ENCODE measurements at places on chromosomes 6 and 20.

GRCh38 chr20:17969884-17970409 is 1.1 kb downstream of the MGME1 start:
- peak; percentile 13 for DNase-seq

GRCh38 chr20:33407251-33407650 is 5.9 kb upstream of the CDK5RAP1 start:
- DNase-seq, result no peak

GRCh38 chr6:129539032-129539431 is 170.9 kb downstream of the ARHGAP18 start:
- no peak for DNase-seq

DNA sequence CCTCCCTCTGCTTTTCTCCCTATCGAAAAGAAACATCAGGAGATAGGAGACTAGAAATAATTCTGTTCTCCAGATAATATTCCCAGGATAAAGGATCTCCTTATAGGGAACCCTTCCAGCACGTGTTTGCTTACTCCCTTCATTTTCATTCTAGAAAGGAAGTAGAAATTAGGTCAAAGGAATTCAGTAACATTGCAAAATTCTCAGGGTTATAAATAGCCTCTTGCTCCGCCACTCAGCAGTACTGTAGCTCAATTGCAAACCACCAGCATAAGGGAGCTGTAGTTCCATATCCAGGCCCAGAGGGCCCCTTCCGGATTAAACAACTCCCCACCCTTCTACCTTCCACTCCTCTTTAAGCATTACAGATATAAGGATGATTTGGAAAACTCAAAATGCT is 6.2 kb downstream of the ELMO2 start:
- DNase-seq, result no peak

DNA sequence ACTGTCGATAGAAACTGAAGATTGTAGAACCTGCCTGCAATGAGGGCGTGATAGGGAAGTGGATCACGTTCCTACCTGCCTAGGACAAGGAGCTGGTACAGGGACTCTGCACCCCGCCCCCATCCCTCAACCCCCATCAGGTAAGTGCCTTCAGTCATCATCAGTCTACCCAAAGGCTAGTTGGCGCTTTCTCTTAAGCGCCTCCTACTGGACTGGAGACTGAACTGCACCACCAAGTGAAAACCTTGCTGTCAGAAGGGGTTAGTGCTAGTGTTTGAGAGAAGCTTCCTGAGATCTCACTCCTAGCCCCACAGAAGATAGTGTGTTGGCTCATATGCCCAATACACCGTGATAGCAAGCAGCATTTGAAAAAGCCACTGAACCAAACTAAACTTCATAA is 706.5 kb upstream of the MAN1A1 start:
- DNase-seq, result no peak

DNA sequence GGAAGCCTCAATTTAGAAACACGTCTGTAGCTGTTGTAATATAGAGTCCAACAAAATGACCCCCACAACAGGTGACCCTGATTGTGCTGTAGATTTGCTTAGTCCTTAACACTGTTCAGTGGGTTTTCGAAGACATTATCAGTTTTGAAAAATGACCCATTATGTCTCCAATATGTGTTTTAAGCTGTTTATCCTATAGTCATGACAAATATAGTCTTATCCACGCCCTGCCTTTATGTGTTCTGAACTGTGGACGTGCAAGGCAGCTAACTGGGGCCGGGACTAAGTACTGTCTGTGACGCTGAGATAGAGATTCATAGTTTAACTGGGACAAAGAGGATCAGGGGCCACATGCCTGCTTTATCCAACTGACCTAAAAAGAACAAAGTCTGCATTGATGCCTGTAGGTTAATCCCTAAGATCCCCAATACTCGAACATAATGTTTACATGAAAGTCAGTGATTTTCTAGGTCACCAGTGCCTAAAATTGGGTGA is 192.4 kb downstream of the CD83 start:
- no peak for DNase-seq

DNA sequence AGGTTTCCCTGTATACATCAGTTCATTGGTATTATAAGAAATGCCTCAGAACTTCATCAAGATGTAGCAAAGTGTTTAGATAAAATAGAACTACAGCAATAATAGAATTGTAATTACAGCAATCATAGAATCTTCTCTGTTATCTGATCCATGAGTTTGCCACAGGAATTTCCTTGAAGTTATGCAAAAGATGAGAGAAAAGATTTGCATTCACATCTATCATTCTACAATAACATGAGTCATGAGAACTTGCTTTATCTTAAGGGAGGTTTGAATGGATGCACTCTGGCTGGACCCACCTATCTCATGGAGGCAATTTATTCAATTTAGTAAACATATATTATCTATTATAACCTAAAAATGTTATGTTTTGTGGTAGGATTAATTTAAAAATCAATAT is 329.8 kb upstream of the EPHA7 start:
- no peak for DNase-seq

DNA sequence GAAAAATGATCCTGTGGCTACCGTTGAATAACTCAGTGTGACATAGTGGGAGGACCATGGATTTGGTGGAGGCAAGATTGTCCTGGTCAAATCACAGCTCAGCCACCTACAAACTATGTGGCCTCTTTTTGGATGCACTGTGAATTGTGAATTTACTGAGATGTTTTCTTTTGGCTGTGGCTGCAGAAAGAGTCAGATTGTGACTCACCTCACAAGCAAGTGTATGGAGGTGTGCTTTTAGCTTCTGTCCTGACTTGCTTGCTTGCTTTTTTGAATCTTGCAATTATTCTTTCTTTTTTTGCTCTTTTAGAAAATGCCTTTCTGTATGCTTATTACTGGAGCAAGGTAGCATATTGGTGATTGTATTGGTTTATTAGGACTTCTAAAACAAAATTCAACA is 122.9 kb upstream of the FOXO3 start:
- no peak for DNase-seq

DNA sequence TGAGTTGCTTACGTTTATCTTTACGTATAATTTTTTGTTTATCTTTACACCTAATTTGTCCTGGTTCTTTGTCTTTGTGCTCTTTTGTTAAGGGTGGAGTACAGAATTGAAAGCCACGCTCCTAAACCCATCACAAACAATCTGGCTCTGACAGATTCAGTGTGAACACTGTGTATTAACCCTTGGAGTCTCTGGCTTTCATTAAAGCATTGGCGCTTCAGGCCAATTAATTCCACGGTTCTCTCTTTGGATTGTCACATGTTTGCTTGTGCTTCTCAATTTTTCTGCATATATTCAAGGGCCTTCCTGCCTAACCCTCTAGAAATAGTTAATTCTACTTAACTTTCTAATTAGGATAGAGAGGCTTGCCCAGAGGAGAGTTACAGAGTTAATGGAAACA is 38.6 kb downstream of the NKX2-4 start:
- no peak for DNase-seq

DNA sequence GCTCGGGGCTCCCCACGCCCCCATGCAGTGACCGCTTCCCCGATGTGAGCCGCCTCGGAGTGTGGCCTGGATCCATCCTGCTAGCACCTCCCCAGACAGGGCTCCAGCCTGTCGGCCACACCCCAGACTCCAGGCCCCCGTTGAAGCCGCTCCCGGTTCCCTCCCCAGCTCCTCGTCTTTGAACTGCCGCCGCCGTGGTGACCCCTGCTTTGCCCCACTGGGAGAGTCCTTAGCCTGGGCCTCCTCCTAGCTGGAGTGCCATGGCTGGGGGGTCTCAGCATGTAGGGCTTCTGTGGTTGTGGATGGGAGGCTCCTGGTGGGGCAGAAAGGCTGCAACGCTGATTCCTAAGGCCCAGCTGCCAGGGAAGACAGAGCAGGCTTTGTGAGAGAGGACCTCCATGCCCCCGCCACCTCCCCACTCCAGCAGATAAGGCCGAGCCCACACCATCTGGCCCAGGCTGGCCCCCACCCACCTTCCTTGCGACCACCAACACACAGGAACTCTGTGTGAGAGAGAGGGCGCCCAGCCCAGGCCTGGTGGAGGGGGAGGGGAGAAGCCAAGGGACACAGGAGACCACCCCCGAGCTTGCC is 11.4 kb downstream of the FOXS1 start:
- no peak for DNase-seq

DNA sequence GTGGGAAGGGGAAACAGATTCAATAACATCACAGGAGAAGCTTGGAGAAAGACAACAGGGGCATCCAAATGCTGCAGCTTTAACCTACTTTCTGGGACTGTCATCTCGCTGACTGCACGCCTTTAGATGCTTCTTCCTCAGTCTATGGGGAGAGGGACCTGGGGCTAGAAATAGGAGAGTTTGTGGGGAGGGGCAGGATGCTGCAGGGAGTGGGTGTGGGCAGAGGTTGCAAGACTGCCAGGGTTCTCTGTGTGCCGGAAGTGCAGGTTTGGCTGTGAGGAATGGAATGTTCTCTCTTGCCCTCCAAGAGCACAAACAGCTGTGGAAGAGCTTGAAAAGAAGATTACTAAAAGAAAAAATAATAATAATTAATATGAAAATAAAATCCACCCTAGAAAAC is 93.2 kb downstream of the FOXO3 start:
- DNase-seq, result no peak

GRCh38 chr6:142945049-142945445 is at the start of gene HIVEP2:
Gene HIVEP2, minus strand, starts transcription at chr6:142945176. Its CDS starts 170,438 bp downstream, at chr6:142774738.
- DNase-seq, result peak; percentile 89

GRCh38 chr20:16066571-16066970 is 506.7 kb downstream of the KIF16B start:
- DNase-seq, result no peak

DNA sequence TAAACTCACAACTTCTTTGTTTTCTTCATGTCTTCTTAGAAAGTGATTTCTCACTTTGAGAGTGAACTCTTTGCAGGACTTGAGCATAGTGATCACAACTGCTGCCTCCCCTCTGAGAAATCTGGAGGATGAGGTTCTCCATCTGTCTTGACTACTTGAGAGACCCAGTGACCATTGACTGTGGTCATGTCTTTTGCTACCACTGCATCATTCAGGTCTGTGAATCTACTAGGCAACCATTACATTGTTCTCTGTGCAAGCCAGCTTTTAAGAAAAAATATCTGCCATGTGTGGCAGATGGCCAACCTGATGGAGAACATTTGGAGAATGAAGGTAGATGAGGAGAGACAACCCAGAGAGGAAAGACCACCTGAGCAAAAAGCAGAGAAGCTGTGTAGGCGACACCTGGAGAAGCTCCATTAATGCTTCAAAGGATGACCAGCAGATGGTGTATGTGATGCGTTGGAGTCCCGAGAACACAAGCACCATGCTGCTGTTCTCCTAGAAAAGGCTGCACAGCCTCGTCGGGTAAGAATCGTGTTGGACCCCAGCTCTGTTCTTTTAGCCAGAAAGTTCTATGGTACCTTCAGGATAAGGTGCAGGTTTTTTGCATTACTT is 25.1 kb upstream of the TRIM26 start:
- DNase-seq, result no peak

- no peak for DNase-seq
Observed at GRCh38 chr20:20215976-20216727, 151.8 kb upstream of the INSM1 start.

GRCh38 chr6:56499095-56499494 is 143.6 kb downstream of the DST start:
- DNase-seq, result no peak

- no peak for DNase-seq
Observed at GRCh38 chr6:34071136-34071883, 74.6 kb downstream of the GRM4 start.

- no peak for DNase-seq
Observed at GRCh38 chr6:160790028-160790792, 88.2 kb downstream of the PLG start.

DNA sequence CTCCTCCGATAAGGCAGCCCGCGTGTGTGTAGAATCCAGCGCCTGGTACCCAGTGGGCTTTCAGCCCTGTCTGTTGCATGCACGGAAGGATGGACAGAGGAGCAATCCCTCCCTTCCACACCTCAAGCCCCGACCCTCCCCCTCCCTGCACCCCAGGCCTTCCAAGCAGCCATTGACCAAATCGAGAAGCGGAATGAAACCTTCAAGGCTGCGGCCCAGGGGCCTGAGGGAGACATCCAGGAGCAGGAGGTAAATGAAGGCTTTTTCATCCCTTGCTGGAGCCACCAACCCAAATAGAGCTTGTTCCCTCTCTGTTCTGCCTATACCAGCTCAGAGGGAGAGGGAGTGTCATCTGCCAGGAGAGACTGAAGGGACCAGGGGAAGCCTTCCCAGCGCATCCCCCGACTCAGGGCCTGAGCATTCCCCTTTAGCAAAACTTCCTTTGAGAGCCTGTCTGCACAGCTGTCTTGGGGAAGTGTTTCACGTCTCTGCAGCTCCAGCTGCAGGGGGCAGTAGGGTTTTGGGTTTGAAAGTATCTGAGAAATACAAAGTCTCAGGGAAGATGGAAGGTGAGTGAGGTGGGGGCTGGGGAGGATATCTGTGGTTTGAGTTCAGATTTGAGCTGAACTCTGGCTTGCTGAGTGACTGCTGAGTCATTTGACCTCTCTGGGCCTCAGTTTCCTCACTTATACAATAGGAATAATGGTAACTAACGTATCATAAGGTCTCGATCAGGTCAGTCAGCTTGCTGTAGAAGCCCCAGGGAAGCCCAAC is 16.1 kb downstream of the FGD2 start:
- DNase-seq, result peak; percentile 52

- no peak for DNase-seq
Observed at GRCh38 chr6:28357036-28357435, 7.3 kb downstream of the ZKSCAN3 start.

DNA sequence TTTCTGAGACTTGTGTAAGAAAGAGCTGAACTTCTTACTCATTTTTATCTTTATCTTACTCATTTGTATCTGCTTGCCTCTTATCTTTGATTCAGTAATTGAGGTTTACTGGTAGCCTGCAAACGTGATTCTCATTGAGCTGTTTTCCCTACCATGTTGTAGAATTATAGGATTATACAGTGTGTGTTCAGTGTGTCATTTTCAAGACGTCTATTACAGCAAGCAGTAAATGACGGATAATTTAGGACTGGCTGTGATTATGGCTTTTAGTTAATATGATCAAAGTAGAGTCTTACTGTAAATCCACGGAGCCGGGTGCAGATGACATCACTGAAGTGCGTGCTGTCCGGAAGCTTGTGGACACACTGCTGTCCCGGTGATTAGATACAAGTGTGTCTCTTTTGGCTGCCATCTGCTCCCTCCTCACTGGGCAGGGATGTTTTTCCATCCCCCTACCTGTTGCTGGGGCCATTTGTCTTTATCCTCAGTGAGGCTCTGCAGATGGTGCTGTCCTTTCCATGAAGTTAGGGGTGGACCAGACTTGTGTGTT is 6.0 kb downstream of the NELFCD start:
- DNase-seq, result no peak

DNA sequence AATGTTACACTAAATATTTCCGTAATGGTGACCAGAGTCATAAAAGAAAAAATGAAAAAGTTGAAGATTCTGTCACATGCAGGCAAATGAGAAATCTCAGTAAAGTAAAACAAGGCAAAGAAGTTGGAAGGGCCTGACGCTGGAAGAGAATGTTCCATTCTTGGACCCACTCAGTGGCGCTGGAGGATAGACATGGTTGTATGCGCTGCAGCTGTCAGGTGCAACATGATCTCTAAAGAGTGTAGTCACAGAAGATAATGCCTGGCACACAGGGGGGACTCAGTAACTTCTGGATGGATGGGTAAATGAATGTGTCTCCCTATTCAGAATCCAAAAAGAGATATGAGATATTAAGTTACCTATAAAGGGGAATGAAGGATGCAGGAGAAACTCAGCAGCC is 116.3 kb downstream of the FAXC start:
- DNase-seq, result no peak

GRCh38 chr6:64590965-64591675 is 955.5 kb downstream of the PHF3 start:
- DNase-seq, result no peak
